ENCODE measurements at places on chromosomes 16 and 17. TPM values are rescaled to one million over a fixed set of nuclear protein-coding genes. Genes with fewer than 3 reads are reported as not detected.

Gene CUEDC1
- total RNA-seq = 2.9 TPM

Gene MYH3
- 0.76 TPM for total RNA-seq

Gene GRIN2A
- total RNA-seq = not detected

Gene HS3ST3A1
- 0.32 TPM for total RNA-seq

Gene SLC6A2
- total RNA-seq = not detected

Gene RCVRN
- total RNA-seq = not detected

Gene CCL1
- not detected for total RNA-seq

Gene SLC35G6
- not detected for total RNA-seq

Gene GGT6
- total RNA-seq = not detected

Gene NOS2
- total RNA-seq = not detected

Gene SULT1A3
- 4.0 TPM for total RNA-seq

Gene GALR2
- total RNA-seq = not detected

Gene ACSM2B
- not detected for total RNA-seq

Gene TNP2
- total RNA-seq = not detected

Gene KRTAP4-9
- not detected for total RNA-seq

Gene APOH
- not detected for total RNA-seq

Gene STH
- not detected for total RNA-seq

Gene COTL1
- 84.2 TPM for total RNA-seq

Gene CYBA
- 27.1 TPM for total RNA-seq

Gene ZG16
- not detected for total RNA-seq

Gene SOCS1
- 2.1 TPM for total RNA-seq

Gene SOST
- not detected for total RNA-seq

Gene TSPAN10
- total RNA-seq = 0.46 TPM

Gene IRF8
- not detected for total RNA-seq

Gene PMFBP1
- not detected for total RNA-seq

Gene C17orf50
- not detected for total RNA-seq

Gene TNS4
- not detected for total RNA-seq

Gene ZNF423
- total RNA-seq = 1.3 TPM

Gene KRTAP9-2
- not detected for total RNA-seq

Gene GRAP
- 19.0 TPM for total RNA-seq

Gene SPATA22
- total RNA-seq = 1.3 TPM

Gene SPAG5
- total RNA-seq = 37.8 TPM

Gene GAS2L2
- total RNA-seq = not detected

Gene MYH1
- total RNA-seq = not detected

Gene EIF3C
- 219 TPM for total RNA-seq

Gene UMOD
- not detected for total RNA-seq

Gene CBFA2T3
- total RNA-seq = not detected

Gene ASGR2
- total RNA-seq = not detected

Gene RNF112
- not detected for total RNA-seq

Gene TPSD1
- total RNA-seq = not detected

Data from epithelial cell of umbilical artery (primary cell).